ENCODE measurements at places on chromosomes 3 and 15.

DNA sequence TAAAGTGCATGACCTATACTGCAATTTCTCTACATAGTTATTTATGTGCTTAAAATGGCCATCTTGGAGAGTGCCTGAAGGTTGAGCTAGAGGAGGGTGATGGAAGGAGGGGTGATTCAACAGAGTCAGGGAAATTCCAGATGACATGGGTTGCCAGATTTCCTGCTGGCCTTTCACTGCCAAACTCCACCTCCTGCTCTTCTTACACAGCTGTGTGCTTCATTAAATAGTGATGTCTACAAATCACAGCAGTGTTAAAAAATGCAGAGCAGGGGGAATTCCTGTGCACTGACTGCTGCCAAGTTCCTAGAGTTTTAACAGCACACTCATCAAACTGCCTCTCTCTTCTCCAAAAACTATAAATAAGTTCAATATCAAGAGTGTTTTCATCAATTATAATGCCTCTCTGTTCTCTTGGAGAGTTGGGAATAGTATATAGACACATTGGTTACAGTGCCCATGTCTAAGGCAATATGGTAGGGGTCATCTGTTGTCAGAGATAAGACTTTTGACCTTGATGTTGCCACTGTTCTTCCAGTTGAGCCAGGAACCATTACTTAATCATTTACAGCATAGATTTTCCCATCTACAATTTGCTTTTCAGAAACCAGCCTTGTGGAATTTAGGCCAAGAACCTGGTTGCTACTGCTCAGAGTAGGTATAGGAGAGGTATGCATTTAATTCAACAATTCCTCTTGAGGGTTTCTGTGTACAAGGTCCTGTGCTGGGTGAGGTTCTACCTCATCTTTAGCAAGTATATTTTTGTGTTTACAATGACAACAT, 79.6 kb downstream of the TP63 start:
- peak; percentile 51 for DNase-seq

DNA sequence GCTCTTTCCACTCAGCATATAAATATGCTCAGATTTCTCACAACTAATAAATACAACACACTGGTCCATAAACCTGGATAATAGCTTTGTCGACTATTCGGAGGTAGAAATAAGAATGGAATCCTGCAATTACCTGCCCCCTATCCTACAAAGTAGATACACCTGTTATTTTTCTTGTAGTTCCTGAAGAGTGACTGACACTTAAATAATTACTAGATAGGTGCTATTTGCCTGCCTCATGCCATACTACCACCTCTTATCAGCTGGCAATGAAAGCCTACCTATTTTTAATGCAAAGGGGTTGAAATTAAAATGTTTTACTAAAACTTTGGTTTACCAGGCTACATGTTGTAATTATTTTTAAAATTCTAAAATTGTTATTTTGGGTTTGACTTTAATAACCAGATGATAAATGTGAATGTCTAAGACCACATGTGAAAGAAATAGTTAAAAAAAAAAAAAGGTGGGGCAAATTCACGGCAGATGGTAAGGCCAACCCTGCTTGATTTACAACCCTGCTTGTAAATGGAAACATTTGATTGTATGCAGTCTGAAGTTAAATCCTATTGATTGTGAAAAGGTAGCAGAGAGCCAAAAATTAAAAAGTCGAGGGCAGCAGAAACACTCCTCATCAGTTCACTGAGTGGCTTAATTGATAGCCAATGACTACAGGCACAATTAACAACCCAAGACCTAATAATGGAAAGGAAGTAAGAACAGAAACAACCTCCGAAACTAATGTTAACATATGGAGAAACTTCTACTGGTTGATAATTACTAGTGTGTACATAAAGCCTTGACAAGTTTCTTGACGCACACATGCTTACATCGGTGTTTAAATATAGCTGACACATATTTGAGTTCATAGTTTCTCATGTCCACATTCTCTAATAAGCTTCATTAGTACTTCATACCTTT, 8.9 kb downstream of the PEAK1 start:
- no peak for DNase-seq

GRCh38 chr3:54853573-54854404, 74.1 kb downstream of the LRTM1 start:
- peak; percentile 24 for DNase-seq

DNA sequence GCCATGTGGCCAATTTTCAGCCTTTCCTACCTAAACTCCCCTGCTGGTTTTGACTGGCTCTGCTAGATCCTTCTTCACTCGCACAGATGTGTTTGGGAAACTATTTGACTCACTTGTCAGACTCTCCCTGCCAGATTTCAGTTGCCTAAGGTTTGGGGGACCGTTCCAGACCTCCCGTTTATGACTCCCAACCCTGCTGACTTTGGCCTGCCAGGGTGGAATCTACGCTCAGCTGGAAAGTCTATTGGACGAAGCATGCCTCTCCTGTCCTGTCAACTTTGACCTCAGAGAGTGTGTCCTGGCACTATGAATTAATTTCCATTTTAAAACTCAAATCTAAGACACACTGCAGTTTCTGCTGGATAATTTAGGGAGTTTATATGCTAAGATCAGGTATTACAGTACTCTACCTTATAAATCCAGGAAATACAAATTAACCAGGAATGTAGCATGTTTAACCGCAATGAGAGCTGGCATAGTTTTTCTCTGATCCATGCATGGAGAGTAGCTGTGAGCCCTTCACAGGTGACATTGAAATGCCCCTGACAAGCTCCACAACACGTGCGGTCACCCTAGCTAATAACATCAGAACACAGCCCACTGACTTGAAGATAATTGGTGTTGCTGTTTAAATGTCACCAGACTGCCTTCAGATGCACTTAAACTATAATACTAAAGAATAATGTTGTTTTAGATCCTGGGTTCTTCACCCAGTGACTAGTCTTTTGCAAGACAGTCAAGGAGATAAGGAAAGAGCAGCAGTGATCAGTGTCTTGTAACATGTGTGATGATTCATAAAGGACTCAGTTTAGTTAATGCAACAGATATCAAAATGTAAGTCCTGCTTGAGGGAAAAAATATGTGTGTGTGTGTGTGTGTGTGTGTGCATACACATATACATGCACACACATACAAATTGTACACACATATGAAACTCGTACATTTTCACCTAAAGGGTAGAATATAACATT, 223.0 kb upstream of the MCTP2 start:
- no peak for DNase-seq

DNA sequence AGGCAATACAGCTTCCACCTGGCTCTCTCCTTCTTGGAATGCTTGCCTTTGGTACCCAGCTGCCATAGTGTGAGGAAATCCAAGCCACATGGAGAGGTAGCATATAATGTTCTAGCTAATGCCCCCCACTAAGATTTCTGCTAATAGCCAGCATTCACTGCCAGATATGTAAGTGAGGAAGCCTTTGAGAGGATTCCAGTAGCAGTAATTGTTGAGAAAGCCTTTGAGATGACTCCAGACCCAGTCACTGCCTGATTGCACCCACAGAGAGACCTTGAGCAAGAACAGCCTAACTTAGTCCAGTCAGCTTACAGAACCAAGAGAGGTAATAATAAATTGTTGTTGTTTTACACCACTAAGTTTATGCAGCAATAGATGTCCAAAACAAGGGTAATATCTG, 63.1 kb downstream of the STRIT1 start:
- no peak for DNase-seq

- no peak for DNase-seq
These were observed 50.3 kb downstream of the BTLA start for GRCh38 chr3:112448939-112449338.

DNA sequence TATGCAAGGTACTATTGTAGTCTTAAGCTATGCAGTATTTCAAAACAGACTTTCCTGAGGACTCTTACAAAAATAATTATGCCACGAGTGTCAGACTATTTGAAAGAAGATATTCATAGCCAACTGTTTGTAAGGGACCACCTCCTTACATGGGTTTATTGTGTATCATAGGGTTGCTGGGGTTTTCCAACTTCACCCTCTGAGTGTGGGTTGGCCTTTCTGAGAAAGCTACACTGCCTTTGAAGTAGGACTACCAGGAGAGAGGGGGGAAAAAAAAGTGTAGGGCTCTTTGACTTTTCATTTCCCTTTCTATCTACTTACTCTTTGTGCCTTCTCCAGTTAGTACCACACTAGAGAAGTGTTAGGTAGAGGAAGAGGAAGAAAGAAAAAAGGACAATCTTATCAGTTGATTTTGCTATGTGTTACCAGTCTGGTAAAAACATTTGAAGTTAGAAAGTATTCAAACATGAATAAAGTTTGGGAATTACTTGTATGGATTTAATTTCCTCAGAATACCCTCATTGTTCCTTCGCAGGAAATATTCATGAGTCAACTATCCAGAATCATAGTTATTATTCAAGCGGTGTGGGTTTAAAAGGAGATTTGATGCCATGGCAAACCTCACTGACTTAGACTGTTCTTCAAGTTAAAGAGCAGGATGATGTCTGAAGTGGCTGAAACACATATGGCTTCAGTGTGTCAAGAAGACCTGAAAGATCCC, 329.3 kb upstream of the THBS1 start:
- no peak for DNase-seq

DNA sequence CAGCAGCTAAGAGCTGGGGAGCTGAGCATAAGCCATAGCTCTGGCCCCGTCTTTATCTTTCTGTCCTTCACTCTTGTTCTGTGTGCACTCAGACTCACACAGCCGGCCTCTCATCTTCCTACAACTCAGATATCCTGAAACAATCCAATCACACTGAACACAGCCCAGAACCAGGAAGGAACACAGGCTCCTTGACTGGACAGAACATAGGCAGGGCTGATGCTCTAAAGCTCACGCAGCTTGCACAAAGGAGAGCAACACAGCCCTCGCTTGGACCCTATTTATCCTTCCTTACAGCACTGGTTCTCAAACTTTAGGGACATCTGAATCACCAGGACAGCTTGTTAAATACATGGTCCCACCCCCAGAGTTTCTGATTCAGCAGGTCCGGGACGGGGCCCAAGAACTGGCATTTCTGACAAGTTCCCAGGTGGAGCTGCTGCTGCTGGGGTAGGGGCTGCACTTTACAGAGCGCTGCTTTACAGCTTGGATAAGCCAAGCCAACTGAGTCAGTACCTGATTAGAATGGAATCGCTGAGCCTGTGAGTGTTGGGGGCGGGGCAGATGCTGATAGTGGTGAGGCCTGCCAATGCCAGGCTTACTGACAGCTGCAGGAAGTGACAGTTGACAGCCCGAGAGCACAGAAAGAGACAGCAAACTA, 65.1 kb downstream of the MRPL46 start:
- no peak for DNase-seq

- DNase-seq, result no peak
These were observed 115.3 kb downstream of the PLCH1 start for GRCh38 chr3:155629556-155629955.

GRCh38 chr15:75648156-75649000, 666 bp downstream of the SNX33 start:
- no peak for DNase-seq

DNA sequence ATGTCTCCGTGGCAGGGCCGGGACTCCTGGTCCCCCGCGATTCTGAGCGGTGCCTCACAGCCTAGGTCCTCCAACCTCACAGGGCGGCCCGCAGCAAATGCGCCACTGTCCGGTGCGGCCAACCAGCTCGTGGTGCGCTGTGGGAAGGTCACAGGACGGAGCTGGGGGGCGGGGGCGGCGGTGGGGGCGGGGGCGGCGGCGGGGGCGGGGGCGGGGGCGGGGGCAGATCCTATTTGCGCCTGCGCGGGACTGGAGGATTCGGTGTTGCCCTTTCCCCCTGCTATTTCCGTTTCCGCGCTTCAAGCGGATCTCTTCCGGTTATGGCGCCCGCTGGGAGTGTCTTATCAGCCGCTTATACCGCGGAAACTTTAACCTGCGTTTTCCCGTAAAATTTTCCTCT, 106.7 kb upstream of the SNRPN start:
- no peak for DNase-seq

GRCh38 chr3:24046214-24046613, 101.1 kb downstream of the NR1D2 start:
- DNase-seq, result no peak

GRCh38 chr3:17090280-17090983, 205.7 kb downstream of the PLCL2 start:
- DNase-seq, result no peak

DNA sequence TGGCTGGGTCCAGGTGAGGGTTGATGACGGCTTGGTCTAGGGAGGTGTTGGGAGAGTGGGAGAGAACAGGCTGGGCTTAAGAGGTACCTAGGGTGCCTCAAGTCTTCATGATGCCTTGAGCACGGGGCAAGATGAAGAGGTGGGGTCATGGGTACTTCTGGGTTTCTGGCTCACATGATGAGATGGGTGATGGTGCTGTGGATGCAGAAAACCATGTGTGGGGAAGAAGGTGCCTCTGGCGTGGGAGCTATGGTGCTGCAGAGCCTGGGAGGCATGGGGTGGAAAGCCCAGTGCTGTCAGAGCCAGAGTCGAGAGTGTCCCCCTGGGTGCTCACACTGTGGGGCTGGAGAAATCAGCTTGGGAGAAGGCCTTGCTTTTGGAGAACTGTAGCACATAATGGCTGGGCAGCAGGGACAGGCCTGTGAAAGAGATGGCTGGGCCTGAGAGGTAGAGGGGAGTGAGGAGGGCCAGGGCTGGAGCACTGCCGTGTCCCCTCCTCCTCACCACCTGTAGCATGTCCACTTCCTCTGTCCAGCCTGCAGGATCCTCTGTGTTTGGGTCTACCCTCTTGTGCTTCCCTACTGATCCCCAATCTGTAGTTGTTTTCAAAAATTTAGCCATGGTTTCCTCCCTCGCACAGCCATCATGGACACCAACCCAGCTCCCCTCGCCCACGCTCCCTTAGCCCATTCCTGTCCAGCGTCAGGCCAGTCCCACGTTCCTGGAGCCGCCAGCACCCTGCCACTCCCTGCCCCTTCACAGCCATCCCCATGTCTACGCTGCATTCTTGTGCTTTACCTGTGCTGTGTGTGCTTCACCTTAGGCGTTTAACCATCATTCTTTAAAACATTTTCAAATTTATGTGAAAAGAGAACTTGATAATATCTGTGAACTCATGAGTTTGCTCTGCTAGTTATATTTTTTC, 132.0 kb downstream of the EEFSEC start:
- DNase-seq, result no peak

DNA sequence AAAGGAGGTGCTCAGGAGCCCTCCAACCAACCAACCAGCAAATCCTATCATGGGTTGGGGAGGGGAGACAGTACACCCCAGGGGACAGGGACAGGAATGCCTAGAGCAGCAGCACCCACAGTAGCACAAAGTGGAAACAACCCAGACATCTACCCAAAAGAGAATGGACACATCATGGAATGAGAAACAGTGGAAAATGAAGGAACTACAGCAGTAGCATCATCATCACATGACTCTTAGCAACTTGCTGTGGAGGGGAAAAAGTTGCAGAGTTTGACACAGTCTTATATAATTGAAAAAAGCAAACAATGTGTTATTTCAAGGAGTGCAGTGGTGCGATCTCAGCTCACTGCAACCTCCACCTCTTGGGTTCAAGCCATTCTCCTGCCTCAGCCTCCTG, 11.0 kb downstream of the C3orf22 start:
- no peak for DNase-seq

DNA sequence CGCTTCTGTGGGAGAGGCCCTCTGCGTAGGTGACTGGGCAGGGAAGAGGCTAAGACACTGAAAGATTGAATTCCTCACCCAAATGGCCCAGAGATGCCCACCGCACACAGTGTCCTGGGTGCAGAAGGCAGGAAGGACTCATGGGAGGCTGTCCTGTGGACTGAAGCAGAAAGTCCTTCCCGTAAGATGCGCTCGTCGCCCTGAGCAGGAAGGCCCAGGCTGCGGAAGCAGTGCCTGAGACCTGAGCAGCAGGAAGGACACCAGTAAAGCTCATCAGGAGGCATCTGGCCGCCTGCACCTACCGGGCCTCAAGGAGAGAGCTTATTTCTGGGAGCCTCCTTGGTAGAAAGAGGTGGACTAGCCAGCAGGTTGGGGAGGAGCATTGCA, 3.3 kb downstream of the PAK6 start:
- DNase-seq, result no peak

- DNase-seq, result no peak
These were observed 1.4 kb upstream of the MAGEL2 start for GRCh38 chr15:23648920-23649515.

Measured in GOT3 (cell line).